ENCODE measurements at places on chromosomes 16 and 17.

DNA sequence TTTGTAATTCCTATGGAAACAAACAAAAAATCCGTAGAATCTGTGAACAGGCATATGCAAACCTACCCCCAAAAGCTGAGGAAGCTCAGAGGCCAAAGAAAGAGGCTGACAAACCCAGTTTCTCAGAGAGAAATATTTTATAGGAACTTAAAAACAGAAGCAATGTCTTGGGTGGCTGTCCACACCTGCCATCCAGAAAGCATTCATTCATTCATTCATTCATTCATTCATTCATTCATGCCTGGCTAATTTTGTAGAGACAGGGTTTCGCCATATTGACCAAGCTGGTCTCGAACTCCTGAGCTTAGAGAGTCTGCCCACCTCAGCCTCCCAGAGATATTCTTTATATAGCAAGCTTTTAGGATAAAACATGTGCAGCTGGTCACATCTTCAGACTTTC lies 154.3 kb downstream of the MRTFB start:
- no peak for DNase-seq

DNA sequence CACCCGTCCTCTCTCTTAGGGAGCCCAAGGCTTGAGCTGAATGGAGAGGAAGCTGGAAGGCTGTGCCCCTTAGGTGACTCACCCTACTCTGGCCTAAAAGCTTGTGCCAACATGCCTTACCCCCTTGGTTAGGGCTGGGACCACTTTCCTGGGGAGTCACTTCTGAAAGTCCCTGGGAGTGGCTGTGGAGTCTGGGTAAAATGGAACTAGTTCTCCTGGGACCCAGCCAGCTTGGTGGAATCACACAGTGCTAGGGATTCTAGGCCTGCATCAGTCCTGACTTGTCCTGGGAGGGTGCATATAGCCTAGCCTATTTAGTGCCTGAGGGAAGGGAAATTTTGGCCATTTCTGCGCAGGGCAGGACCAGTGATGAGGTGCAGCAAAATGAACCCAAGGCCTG lies 10.5 kb downstream of the MMP28 start:
- DNase-seq: no peak

DNA sequence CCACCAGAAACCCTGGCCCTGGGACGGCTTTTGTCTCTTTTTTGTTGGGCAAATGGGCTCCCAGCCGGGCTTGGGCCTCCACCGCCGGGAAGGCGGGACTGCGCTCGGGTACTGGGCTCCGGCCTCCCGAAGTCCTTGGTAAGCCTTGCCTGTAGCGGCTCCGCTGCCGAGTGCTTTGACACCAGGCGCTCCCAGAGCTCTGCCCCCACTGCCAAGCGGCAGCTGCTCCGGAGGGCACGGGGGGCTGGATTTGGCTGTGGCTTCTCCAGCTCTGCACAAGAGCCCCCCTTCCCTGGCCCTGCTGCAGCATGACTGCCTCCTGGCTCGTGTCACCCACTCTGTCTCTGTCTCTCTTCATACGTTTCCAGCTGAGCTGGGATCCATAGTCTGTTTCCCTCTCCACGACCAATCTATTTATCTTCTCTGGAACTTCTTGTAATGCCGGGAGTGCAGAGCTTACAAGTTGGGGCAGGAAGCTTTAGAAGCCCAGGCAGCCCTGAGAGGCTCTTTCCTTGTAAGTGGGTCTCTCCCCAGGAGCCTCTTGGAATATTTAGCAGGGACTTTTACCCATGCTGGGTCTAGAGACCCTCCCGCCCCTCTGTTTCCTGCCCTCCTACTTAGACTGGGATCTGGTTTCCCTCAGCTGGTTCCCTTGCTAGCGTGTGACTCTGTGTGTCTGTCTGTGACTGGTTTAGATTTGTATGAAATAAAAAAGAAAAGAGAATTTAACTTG lies 246.9 kb upstream of the GSE1 start:
- no peak for DNase-seq

- DNase-seq: no peak
Observed at GRCh38 chr16:83355570-83356218, 452.1 kb upstream of the HSBP1 start.

DNA sequence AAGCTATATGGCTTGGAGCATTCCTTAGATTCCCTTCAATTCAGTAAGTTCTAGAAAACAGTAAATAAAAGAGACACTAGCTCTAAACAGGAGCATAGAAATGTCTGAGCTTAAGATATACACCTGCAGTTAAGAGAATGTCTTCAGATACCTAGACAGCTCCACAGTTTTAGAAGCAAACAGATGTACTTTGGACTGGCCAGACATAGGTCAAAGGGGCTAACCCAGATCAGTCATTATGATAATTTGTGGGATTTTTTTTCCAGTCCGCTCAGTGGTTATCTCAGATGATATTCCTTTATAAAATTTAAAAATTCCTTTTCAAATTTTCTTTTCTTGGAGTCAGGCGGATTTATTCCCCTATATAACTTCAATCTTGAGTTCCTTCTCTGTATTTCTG lies 65.8 kb upstream of the RASL10B start:
- no peak for DNase-seq

- DNase-seq: peak; percentile 30
Observed at GRCh38 chr17:65027305-65027704, 29.2 kb downstream of the GNA13 start.

GRCh38 chr17:40266882-40267281 lies 20.8 kb upstream of the CDC6 start:
- no peak for DNase-seq

DNA sequence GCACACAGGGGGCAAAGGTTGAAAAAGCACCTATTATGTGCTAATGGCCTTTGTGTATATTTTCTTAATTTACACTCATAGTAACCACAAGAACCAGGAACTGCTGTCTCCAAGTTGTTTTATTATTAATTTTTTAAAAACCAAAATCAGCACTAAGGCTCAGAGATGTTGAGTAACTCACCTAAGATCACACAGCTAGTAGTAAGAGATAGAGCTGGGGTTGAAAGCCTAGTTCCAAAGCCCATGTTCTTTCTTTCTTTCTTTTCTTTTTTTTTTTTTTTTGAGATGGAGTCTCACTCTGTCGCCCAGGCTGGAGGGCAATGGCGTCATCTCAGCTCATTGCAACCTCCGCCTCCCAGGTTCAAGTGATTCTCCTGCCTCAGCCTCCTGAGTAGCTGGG lies 75.3 kb downstream of the SDK2 start:
- no peak for DNase-seq

GRCh38 chr16:11056090-11056992 lies 112.0 kb downstream of the CLEC16A start:
- no peak for DNase-seq

DNA sequence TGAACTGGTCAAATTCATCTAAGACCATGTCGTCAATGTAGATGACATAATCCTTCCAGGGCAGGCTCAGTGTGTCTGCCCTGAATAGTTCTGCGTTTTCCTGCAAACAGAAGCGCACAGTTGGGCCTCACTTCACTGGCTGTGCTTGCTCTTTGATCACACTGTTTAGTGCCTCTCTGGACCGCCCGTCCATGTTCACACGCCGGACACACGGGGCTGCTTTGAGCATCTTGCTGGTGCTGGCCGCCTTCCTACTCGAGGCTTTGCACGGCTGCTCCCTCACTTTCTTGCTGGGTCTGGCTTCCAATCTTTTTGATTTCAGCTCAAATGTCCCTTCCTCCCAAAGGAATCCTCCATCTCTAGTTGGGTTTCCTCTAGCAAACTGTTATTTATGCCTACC lies 37.4 kb downstream of the DNAH17 start:
- DNase-seq: no peak

GRCh38 chr16:82582975-82583374 lies 43.8 kb upstream of the CDH13 start:
- DNase-seq: no peak

DNA sequence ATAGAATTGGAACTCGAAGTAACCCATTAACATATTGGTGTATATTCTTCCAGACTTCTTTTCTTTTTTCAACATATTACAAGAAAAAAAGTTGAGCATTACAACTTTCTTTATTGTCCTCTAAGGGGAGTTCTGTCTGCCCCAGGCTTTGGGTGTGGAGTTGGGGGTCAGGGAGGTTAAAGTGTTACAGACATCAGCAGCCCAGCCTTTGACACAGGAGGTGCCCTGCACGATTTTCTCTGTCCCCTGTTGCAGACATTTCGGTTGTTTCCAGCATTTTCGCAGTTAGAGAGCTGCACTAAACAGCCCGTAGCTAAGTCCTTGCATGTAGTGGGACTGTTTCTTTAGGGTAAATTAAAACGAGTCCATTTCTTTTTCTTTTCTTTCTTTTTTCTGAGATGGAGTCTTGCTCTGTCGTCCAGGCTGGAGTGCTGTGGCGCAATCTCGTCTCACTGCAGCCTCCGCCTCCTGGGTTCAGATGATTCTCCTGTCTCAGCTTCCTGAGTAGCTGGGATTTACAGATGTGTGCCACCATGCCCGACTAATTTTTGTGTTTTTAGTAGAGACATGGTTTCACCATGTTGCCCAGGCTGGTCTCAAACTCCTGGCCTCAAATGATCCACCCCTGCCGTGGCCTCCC lies 13.4 kb upstream of the ADCY7 start:
- DNase-seq: no peak

GRCh38 chr16:19997734-19998133 lies 76.0 kb downstream of the GPR139 start:
- no peak for DNase-seq

GRCh38 chr16:49838441-49839016 lies 17.4 kb downstream of the ZNF423 start:
- no peak for DNase-seq

- no peak for DNase-seq
Observed at GRCh38 chr16:27448532-27449433, 46.8 kb downstream of the IL21R start.

DNA sequence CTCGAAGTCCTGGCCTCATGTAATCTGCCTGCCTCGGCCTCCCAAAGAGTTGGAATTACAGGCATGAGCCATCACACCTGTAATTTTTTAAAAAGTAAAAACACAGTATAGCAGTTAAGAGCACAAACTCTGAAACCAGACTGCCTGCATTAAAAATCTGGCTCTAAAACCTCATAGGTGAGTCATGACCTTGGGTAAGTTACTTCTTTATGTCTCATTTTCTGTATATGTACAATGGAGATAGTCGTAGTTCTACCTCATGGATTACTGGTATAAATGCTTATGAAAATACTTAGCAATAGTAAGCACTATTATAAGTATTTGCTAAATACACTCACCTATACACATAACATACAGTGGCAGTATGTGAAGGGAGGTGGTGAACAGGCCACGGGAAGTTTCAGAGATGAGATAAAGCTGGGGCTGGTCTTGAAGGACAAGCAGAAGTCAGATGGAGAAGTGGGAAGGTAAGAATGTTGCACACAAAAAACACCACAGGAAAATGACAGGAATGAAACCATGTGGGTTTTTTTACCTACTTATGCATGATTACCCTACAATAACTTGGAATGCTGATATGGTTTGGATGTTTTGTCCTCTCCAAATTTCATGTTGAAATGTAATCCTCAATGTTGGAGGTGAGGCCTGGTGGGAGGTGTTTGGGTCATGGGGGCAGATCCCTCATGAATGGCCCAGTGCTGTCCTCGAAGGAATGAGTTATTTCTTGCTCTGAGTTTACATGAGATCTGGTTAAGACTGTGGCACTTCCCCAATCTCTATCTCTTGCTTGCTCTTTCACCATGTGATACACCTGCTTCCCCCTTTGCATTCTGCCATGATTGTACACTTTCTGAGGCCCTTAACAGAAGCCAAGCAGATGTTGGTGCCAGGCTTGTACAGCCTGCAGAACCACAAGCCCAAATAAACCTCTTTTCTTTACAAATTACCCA lies 33.9 kb downstream of the ZNF652 start:
- DNase-seq: no peak

GRCh38 chr17:79371984-79372383 lies 238.9 kb downstream of the RBFOX3 start:
- no peak for DNase-seq

DNA sequence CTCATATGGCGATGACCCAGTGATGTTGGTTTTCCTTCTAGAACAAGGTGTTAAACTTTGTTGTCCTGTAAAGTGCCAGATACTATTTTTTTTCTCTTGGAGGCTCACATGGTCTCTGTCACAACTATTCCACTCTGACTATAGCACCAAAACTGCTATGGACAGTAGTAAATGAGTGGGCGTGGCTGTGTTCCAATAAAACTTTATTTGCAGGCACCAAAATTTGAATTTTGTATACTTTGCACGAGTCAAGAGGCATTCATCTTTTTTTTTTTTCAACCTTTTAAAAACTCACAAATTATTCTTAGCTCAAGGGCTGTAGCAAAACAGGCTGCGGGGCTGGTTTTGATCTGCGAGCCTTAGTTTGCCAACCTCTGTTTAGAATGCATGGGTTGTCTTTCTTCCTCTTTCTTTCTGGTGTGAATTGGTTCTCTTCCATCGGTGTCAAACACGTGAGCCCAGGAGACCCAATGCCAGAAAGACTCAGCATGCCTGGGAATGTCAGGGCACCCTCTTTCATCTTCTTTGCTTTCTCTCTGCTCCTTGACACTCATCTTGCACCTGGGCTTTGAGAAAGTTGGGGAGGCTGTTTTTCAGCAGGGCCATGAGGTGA lies 2.1 kb downstream of the SYT17 start:
- no peak for DNase-seq

GRCh38 chr17:40135817-40136216 lies 4.5 kb upstream of the CASC3 start:
- DNase-seq: no peak
